ENCODE measurements at places on chromosomes 16 and 17. TPM values are rescaled to one million over a fixed set of nuclear protein-coding genes. Genes with fewer than 3 reads are reported as not detected.

The MGAT5B gene
- total RNA-seq, result 0.07 TPM

The KRT9 gene
- total RNA-seq, result 0.34 TPM

The AOC2 gene
- total RNA-seq, result 0.68 TPM

The PIK3R6 gene
- total RNA-seq, result not detected

The C17orf67 gene
- 0.64 TPM for total RNA-seq

The CACNG1 gene
- total RNA-seq, result not detected

The SULT1A2 gene
- not detected for total RNA-seq

The XAF1 gene
- 20.1 TPM for total RNA-seq

The PCGF2 gene
- total RNA-seq, result 2.4 TPM

The TBC1D3 gene
- not detected for total RNA-seq

The LRRC37B gene
- total RNA-seq, result 8.5 TPM

The ZFHX3 gene
- total RNA-seq, result 12.4 TPM

The CCL7 gene
- not detected for total RNA-seq

The ENPP7 gene
- not detected for total RNA-seq

The KCNH6 gene
- total RNA-seq, result not detected

The CD300LB gene
- not detected for total RNA-seq

The NHERF1 gene
- total RNA-seq, result 208 TPM

The KIF18B gene
- under 0.01 TPM for total RNA-seq

The SCARF1 gene
- total RNA-seq, result 0.43 TPM

The TLCD3B gene
- total RNA-seq, result not detected

The CCR7 gene
- total RNA-seq, result not detected

The CA4 gene
- total RNA-seq, result not detected

The KIF2B gene
- total RNA-seq, result not detected

The ALOXE3 gene
- 3.1 TPM for total RNA-seq

The SEPTIN12 gene
- not detected for total RNA-seq

The RPH3AL gene
- total RNA-seq, result 8.5 TPM

The PPY gene
- total RNA-seq, result not detected

The KCNJ18 gene
- total RNA-seq, result not detected

The MYH8 gene
- not detected for total RNA-seq

The SPATA32 gene
- not detected for total RNA-seq

The MEFV gene
- total RNA-seq, result under 0.01 TPM

The TMEM238L gene
- not detected for total RNA-seq

The C1QL1 gene
- under 0.01 TPM for total RNA-seq

The MNT gene
- 22.0 TPM for total RNA-seq

The TLCD3A gene
- 49.3 TPM for total RNA-seq

The KRTAP2-2 gene
- total RNA-seq, result not detected

The TNS4 gene
- total RNA-seq, result 91.8 TPM

The TBC1D3K gene
- total RNA-seq, result not detected

The FOXJ1 gene
- total RNA-seq, result not detected

The ADORA2B gene
- total RNA-seq, result 36.6 TPM

The ADAM11 gene
- under 0.01 TPM for total RNA-seq

The UBE2Z gene
- total RNA-seq, result 75.2 TPM

The DPEP3 gene
- not detected for total RNA-seq

The TRAF4 gene
- total RNA-seq, result 59.9 TPM

The CCL16 gene
- total RNA-seq, result not detected

The CLEC18A gene
- total RNA-seq, result 0.85 TPM

The ACSM2A gene
- not detected for total RNA-seq

The CCL4L2 gene
- total RNA-seq, result not detected

The CFAP97D1 gene
- 0.07 TPM for total RNA-seq

The MMP28 gene
- 31.8 TPM for total RNA-seq
